CD4-positive, alpha-beta T cell (primary cell): ENCODE measurements at places on chromosomes 5 and 9.

- no peak for DNase-seq
Measured at GRCh38 chr9:126131066-126132010, 195.3 kb upstream of the MVB12B start.

GRCh38 chr9:86902586-86902985 is 44.7 kb downstream of the GAS1 start:
- DNase-seq: no peak

- no peak for DNase-seq
Measured at GRCh38 chr5:147874910-147875367, 3.6 kb upstream of the SCGB3A2 start.

GRCh38 chr5:68476854-68477253 is 261.3 kb downstream of the PIK3R1 start:
- no peak for DNase-seq

GRCh38 chr5:169744336-169744735 is 107.3 kb downstream of the DOCK2 start:
- DNase-seq: no peak
